ENCODE measurements at places on chromosomes 5 and 9.

DNA sequence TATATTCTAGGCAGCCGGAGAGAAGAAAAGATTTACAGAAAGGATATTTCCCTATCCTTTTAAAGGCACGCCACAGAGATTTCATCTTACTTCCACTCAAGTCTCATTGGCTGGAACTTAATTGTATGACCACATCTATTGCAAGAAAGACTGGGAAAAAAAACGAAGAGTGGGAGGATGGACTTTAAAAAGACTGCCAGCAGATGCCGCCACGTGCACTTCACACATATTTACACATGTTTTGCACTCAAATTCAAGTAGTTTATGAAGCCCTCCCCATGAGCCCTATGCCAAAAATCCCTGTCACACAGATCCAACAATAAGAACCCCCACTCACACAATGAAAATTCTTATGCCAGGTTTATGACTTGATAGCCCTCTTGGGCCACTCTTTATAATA is 138.5 kb upstream of the TYRP1 start:
- DNase-seq = no peak

- no peak for DNase-seq
Measured at GRCh38 chr9:132169672-132170392, 8.0 kb downstream of the NTNG2 start.

DNA sequence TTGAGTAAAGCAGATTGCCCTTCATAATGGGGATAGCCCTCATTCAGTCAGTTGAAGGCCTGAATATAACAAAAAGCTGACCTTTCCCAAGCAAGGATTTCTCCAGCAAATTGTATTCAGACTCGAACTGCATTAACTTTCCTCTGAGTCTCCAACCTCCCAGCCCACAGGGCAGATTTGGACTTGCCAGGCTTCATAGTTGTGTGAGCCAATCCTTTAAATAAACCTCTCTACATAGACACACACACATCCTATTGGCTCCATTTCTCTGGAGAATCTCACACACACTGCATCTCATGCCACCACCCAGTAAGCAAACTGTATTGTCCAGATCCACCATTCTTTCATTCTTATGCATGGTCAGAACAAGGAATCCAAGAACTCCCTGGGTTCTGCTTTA is 225.1 kb downstream of the MPDZ start:
- no peak for DNase-seq

DNA sequence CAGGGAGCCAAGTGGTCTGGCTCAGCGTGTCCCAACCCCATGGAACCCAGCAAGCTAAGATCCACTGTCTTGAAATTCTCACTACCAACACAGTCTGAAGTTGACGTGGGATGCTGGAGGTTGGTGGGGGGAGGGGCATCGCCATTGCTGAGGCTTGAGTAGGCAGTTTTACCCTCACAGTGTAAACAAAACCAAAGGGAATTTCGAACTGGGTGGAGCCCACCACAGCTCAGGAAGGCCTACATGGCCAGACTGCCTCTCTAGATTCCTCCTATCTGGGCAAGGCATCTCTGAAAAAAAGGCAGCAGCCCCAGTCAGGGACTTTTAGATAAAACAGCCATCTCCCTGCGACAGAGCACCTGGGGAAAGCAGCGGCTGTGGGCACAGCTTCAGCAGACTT is 17.1 kb upstream of the FBXL17 start:
- no peak for DNase-seq

GRCh38 chr5:93188876-93189485 is 392.0 kb downstream of the NR2F1-AS1 start:
- DNase-seq = no peak

GRCh38 chr5:132493821-132494220 is 3.2 kb upstream of the IRF1 start:
- no peak for DNase-seq

DNA sequence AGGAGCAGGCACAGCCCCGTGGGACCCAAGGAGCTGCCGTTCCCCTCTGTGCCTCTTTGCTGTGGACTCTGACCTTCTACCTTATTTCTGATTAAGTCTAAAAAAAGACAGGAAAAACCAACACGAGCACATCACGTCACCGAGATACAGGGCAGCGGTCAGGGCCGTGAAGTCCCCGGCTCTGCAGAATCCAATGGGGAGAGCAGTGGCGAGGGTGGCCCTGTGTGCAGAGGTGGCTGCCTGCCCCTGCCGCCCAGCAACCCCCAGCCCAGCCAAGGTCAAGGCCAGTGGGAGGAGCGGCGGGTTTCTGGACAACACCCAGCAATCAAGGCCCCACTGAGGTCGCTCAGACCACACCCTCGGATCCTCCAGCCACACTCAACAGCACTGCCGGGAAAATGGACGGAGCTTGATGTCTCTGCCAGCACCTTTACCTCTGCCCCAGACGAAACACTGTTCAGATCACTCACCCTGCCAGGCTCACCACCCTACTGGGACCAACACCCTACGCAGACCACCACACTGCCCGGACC is 32.7 kb upstream of the SLC9A3 start:
- no peak for DNase-seq

GRCh38 chr5:157870837-157871834 is 12.2 kb upstream of the CLINT1 start:
- no peak for DNase-seq

GRCh38 chr5:88895681-88896501 is 12.9 kb upstream of the MEF2C start:
- DNase-seq = no peak

DNA sequence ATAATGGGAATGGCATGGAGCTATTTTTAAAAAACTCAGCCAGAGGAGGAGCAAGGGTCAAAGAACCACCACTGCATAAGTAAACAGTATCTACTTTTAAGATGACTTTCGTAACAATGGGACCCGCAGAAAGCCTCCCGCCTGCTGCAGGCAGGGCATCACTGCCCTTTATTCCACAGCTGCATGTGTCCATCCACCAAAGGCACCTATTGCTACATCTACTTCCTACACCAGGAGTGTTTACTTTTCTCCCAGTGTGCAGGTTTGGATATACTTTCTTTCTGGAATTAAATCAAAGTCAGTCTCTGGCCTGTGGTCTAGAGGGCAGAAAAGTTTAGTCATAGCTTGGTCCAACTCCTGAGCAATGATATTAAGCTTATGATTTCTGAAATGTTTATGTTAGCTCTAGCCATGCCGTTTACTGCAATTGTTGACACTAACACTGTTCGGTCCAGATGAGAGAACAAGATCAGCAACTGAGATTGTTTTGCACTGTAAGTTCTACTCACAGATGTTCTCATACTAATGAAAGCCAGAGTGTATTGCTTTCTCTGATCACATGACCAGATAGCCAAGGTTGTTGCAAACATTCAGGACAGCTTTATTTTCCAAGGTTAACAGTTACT is 391.5 kb downstream of the FGF10 start:
- no peak for DNase-seq

- no peak for DNase-seq
Measured at GRCh38 chr9:87382900-87383299, 114.8 kb upstream of the DAPK1 start.

DNA sequence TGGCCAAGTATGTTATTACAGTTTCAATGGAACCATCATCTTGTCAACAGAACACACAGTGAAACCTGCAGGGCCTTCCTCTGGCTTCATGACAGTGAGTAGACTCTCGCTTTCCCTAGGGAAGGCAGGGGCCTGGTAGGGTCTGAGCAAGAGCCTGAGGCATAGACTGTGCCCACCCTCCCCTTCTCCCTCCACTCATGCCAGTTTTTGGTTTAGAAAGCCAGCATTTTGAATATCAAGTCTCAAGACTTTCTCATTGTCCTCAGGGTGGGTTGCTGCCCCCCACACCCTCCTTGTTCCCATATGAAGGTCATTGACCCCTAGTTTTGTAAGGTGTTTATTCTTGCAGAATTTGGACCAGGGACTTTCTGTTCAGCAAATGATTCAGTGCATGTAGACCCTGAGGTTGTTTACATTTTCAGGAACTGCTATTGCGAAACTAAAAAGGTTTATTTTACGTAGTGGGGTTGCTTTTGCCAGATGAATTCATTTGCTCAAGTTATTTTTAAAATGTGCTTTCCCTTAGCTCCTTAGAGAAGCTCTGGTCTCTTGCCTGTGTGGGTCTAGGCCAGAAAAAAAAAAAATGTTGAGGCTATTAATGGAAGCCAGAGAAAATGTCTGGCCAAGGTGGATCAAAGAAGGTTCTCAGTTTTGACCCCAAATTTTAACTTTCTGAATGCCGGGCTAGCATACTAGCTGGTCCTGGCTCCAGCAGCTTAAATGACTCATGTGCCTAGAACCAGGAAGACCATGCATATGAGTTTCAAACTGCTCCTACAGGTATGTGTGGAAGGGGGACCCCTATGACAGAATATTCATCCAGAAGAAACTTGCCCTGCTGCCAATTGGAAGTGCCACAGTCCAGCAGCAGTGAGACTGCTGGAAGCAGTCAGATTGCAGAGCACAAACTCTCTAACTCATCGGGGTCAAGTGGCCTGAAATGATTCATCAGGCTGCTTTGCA is 10.1 kb upstream of the MOB3B start:
- DNase-seq = no peak

- no peak for DNase-seq
Measured at GRCh38 chr9:109812818-109813281, 32.9 kb downstream of the PALM2AKAP2 start.

DNA sequence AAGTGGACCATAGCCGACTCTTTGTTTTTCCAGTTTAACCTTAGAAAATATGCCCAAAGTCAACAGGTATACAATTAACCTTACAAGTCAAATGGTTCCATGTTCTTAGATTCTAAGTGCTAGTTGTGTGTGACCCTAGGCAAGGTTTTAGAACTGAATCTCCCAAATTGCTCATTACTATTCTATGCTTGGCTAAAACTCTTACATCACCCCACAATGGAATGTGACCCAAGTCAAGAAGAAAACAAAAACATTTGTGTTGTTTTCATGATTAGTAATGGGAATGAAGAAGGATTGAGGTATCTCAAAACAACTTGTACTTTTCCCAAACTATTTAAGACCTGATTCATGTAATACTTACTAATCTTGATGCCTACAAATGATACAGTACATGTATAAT is 159.2 kb downstream of the ARRDC3 start:
- no peak for DNase-seq

- DNase-seq = no peak
Measured at GRCh38 chr5:139146809-139147482, 51.2 kb downstream of the SIL1 start.

- no peak for DNase-seq
Measured at GRCh38 chr5:111746791-111747190, 10.2 kb downstream of the NREP start.

GRCh38 chr5:171848486-171848885 is 62.9 kb downstream of the SMIM23 start:
- no peak for DNase-seq

GRCh38 chr5:27590503-27590902 is 552.1 kb upstream of the CDH9 start:
- DNase-seq = no peak

- no peak for DNase-seq
Measured at GRCh38 chr5:129664336-129664937, 83.5 kb upstream of the MINAR2 start.

- no peak for DNase-seq
Measured at GRCh38 chr5:42751044-42751443, 5.6 kb upstream of the CCDC152 start.

DNA sequence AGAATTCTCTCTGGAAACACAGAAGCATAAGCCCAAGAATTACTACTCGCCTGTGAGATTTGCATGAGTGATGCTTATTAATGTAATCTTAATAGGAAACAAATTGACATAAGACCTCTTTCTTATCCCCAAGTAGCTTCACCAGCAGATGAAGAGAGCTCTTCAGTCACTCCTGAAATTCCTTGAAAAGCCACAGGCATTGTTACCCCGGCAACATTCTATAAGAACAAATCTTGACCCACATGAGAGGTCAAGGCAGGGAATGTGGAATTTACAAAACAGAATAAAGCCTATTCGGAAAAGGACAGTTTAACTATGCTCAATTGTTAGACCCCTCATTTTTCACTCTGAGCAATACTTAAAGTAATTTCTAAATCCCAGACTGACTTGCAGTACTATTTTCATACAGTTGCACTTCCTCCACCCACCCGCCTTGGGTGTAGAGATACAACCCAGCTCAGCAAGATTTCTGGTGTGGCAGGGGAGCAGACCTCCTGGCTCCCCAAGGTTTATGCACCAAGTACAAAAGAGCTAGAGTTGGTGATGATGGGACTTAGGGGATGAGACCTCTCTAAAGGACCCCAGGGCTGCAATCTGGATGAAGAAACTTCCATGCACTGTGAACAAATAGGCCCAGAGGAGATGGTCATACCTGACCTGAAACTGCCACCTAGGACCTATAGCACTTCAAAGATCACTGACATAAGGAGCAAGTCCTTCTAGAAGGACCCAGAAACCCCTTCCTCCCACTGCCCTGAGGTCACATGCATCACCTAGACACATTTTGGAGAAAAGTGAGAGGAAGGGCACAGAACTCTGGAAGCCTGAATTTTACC is 242.1 kb downstream of the ZNF608 start:
- no peak for DNase-seq

GRCh38 chr9:77438653-77439052 is 209.5 kb downstream of the GNA14 start:
- no peak for DNase-seq

DNA sequence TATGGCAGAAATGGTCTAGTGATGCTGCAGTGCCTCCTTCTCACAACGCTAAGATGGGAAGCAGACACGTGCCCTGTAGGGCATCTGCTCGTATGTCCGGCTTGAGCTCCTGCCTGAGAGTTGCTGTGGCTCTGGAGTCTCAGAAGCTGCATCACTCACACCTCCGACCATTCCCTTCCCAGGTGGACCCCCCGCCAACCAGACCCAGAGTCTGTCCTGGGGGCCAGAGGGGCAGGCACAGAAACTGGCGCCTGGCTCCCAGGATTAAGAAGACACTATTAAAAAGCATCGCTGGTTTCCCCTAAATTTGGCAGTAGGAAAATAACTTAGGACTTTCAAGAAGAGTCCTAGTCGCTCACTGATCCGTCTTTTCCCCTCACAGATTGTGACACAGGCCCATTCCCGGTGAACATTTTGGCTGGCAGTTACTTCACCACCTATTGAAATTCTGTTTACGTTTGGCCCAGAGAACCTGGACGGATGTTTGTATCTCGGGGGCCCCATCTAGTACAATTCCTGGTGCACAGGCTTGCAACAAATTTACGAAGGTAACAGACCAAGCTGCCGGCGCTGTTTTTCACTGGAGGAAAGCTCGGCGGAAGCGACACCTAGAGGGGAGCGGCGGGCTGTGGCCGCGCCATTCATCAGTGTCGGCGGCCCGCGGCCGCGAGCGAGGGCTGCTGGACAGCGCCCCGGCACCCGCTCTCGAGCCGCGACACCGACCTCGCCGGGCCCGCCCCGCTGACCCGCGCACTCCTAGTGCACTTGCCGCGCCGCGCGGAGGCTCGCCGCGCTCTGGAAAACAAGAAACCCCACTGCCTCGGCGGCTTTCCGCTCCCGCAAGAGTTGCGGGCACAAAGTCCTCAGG is 1.6 kb downstream of the FSTL4 start:
- DNase-seq = no peak

All from stimulated activated CD8-positive, alpha-beta memory T cell treated with anti-CD3 and anti-CD28 coated beads, Interleukin-4, amount 100 ng/mL, for 1 hour (primary cell).